Activated CD8-positive, alpha-beta memory T cell treated with anti-CD3 and anti-CD28 coated beads, Interleukin-2, amount 10 ng/mL, durations not matched to agents 7 days and 5 days (primary cell): ENCODE measurements at places on chromosomes 2 and 18. TPM values are rescaled to one million over a fixed set of nuclear protein-coding genes. Genes with fewer than 3 reads are reported as not detected.

GRCh38 chr2:186588940-186589611 lies 780 bp upstream of the ITGAV start:
- DNase-seq: no peak

Gene TRMT61B
- 18.8 TPM for total RNA-seq

DNA sequence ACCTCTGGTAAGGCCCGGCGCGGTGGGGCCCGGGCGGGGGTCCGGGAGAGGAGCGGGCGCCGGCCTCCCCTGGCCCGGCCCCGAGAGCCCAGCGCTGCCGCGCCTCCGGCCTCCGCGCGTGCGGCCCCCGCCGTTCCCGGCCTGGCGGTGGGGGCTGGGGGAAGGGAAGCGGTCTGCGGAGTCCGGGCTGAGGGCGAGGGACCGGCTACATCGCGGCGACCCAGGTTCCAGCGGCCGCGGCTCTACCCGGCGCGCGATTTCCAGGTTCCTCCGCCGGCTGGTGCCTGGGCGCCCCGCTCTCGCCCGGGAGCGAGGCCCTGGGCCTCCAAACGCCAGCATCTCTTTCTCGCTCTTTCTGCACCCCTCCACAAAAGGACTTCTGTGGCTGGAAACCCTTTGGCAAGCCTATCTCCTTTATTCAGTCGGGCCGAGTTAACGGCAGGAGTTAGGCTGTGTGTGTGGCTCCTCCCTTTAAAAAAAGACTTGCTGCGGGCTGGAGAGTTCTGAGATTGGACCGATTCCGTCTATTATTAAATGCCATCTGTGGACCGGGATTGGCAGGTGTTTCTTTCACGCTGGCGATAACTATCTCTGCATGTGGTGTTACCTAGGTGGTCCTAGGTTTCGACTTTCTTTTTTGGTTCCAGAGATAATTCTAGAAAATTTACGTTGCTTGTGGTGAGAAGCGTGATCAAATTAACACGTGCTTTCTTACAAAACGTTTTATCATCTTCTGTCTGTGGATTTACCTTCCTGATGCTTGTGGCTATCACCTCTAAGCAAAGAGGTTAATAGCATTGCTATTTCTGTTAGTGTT lies 592 bp downstream of the ME2 start:
- DNase-seq: peak; percentile 53

- DNase-seq: no peak
Observed at GRCh38 chr2:180012523-180012922, 5.4 kb upstream of the CWC22 start.

- no peak for DNase-seq
Observed at GRCh38 chr2:237886685-237887481, 27.5 kb downstream of the RAMP1 start.

DNA sequence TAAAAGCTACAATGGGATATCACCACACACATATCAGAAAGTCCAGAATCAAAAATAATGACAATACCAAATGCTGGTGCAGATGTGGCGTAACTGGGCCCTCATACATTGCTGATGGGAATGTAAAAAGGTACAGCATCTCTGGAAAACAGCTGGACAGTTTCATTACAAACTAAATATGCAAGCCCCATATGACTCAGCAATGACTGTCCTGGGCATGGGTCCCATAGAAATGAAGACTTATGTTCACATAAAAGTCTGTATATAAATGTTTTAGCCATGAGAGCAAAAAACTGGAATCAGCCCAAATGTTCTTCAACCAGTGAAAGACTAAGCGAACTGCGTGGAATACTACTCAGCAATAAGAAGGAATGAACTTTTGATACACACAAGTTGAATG lies 56.7 kb downstream of the ALPK2 start:
- no peak for DNase-seq

- DNase-seq: peak; percentile 46
Observed at GRCh38 chr2:54763636-54764291, 40.3 kb downstream of the EML6 start.

GRCh38 chr2:127040169-127040568 lies 66.8 kb downstream of the BIN1 start:
- DNase-seq: no peak

Gene C1GALT1C1L
- total RNA-seq: not detected

Gene KCNS3
- total RNA-seq: not detected

DNA sequence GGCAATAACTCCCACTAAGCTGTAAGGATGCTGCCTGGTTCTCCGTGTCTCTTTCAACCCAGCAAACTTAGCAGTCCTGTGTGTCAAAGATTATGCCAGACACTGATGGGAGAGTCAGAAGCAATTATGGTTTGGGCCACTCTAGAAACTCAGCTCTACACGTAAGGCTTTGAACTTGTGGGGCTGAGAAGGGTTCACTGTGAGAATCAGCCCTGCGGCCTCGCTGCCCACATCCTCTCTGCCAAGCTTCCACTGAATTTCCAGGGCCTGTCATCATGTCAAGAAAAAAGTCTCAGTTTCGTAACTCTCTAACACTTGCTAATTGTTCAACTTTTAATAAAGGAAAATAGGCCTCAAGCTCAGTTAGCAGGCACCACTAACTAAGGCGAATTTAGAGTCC lies 308.8 kb upstream of the LYPD1 start:
- DNase-seq: no peak

DNA sequence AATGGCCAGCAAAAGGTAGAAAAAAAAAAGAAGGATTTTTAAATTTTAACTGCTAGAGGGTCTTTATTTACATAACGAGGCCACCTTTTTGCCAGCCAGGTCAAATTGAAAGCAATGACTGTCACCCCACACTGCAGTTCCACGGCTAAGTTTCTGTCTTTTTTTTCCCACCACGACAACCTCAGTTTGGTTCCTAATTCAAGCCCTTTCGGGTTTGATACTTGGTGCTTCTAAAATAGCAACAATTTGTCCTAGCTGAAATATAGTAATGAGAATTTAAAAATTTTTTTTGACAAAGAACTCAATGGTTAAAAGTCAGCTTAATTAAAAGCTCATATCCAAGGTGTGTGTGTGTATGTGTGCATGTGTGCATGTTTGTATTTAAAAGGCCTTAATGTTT lies 16.4 kb upstream of the NMS start:
- DNase-seq: no peak

GRCh38 chr2:97936881-97937280 lies 58.9 kb downstream of the TMEM131 start:
- DNase-seq: no peak

Gene RNU2-63P
- total RNA-seq: 21.2 TPM

GRCh38 chr2:134244086-134244485 lies 9.8 kb upstream of the MGAT5 start:
- DNase-seq: no peak

Gene NEMP2
- total RNA-seq: 17.4 TPM

GRCh38 chr2:223093436-223094241 lies 41.6 kb downstream of the KCNE4 start:
- DNase-seq: no peak

- no peak for DNase-seq
Observed at GRCh38 chr2:181367411-181367810, 89.8 kb upstream of the ITGA4 start.

GRCh38 chr2:126902859-126903258 lies 4.2 kb downstream of the TEX51 start:
- no peak for DNase-seq

DNA sequence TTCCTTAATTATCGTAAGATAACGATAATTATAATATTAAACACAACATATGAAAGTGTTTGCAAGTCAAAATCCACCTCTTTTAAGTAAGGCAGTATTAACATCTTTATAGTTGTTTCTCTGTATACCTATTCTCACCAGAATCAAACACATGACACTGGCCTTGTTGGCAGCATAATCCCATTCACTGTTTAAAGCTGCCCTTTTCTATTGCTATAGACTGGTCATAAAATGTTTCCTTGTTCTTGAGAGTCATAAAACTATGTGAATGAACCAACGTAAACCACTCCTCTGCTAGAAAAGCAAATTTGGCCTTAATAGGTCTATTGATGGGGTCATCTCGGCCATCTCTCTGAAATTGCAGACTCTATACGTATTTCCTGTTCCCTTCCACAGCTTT lies 293.1 kb downstream of the SLC8A1 start:
- no peak for DNase-seq

Gene MYCN
- total RNA-seq: not detected

- no peak for DNase-seq
Observed at GRCh38 chr2:88187927-88188326, 17.8 kb downstream of the THNSL2 start.

Gene MATN3
- total RNA-seq: not detected
